ENCODE measurements at places on chromosomes 3 and 15. TPM values are rescaled to one million over a fixed set of nuclear protein-coding genes. Genes with fewer than 3 reads are reported as not detected.

DNA sequence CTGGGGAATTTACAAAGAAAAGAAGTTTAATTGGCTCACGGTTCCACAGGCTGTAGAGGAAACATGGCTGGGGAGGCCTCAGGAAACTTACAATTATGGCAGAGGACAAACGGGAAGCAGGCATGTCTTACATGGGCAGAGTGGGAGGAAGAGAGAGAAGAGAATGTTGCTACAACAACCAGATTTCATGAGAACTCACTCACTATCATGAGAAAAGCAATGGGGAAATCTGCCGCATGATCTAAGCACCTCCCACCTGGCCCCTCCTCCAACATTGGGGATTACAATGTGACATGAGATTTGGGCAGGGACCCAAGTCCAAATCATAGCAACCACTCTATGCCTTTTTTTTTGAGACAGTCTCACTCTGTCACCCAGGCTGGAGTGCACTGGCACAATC, 28.8 kb downstream of the PCNP start:
- H3K4me3 ChIP-seq: no peak overlapping the region
- peaks cover 1% of the 10 kb centered on the region for H3K27me3 ChIP-seq
- H3K27ac ChIP-seq: no peak overlapping the region
- H3K36me3 ChIP-seq: no peaks in the 10 kb centered on the region
- DNase-seq: no peak

- DNase-seq: no peak
- H3K27ac ChIP-seq: no peak overlapping the region
- no peaks in the 10 kb centered on the region for H3K36me3 ChIP-seq
These were observed 149.7 kb upstream of the LRRFIP2 start for GRCh38 chr3:37324131-37324530.

Gene PRR23B
- total RNA-seq: not detected

DNA sequence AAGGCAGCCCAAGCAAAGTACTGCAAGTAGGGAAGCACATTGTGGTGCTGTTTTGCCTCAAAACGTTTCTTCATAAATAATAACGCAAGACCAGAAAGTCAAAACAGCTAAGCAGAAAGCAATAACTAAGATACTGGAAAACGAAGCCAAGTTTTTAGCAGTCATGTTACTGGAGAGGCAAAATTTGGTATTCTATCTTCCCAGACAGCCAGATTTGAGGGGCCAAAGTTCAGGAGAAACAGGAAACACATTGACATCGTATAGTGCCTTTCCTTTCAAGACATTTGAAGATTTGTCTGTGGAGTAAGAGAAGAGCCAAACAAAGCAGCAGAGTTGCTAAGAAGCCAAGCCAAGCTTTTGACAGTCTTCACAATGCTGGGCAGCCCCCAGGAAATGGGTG, 843.6 kb upstream of the NECTIN3 start:
- no peak overlapping the region for H3K27ac ChIP-seq
- peaks cover 2% of the 10 kb centered on the region for H3K27me3 ChIP-seq
- H3K4me3 ChIP-seq: no peak overlapping the region
- H3K36me3 ChIP-seq: no peaks in the 10 kb centered on the region

DNA sequence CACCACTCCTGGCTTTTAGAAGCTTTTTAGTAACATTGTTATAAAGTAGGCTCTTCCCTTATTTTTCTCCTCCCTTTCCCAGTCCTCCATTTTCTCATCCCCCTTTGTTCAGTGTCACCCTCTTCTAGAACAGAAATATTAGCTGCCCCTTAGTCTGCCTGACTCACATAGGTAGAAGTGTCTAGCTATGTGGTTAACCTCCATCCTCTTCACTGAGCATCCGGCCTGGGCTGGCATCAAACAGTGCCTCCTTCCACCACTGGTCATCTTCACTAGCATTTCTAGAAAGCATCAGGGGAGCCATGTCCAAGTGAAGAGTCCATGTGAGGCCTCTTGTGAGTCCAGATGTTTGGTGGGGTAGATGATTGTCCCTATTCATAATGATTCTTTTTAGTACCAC, 70.0 kb upstream of the SKOR1 start:
- H3K27ac ChIP-seq: no peak overlapping the region
- H3K36me3 ChIP-seq: peaks cover 5% of the 10 kb centered on the region
- DNase-seq: no peak

Gene SI
- not detected for total RNA-seq
